Memory B cell (primary cell): ENCODE measurements at places on chromosomes 2 and 18.

GRCh38 chr18:35578481-35578880 is 3.1 kb upstream of the GALNT1 start:
- H3K36me3 ChIP-seq, result peaks cover 4% of the 10 kb centered on the region
- no peak overlapping the region for H3K4me3 ChIP-seq
- H3K4me1 ChIP-seq, result peaks cover 12% of the 10 kb centered on the region
- no peak overlapping the region for H3K27ac ChIP-seq
- H3K27me3 ChIP-seq, result no peaks in the 10 kb centered on the region

- H3K27me3 ChIP-seq, result peaks cover 5% of the 10 kb centered on the region
- DNase-seq, result no peak
- H3K4me3 ChIP-seq, result no peak overlapping the region
- H3K27ac ChIP-seq, result no peak overlapping the region
These were observed 182.7 kb downstream of the UXS1 start for GRCh38 chr2:106011380-106011779.

DNA sequence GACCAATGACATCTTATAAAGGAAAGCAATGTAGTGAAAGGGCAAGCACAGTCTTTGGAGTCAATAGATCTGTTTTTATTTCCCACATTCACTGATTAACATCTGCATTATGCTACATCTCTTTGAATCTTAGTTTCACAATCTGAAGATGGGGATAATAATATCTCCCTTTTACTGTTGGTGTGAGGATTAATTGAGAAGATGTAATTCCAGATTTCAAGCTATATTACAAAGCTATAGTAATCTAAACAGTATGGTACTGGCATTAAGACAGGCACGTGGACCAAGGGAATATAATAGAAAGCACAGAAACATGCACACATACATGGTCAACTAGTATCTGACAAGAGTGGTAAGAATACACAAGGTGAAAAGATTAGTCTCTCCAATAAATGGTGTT is 45.3 kb downstream of the SLC4A5 start:
- H3K27ac ChIP-seq, result peak overlapping the region; percentile 19
- peaks cover 3% of the 10 kb centered on the region for H3K4me1 ChIP-seq
- H3K36me3 ChIP-seq, result peaks cover 16% of the 10 kb centered on the region
- no peak for DNase-seq
- no peaks in the 10 kb centered on the region for H3K27me3 ChIP-seq

GRCh38 chr2:16012626-16013358 is 72.4 kb downstream of the MYCN start:
- no peaks in the 10 kb centered on the region for H3K36me3 ChIP-seq
- no peak overlapping the region for H3K27ac ChIP-seq
- DNase-seq, result no peak
- peaks cover 3% of the 10 kb centered on the region for H3K4me1 ChIP-seq
- no peak overlapping the region for H3K4me3 ChIP-seq
- H3K27me3 ChIP-seq, result peaks cover 12% of the 10 kb centered on the region

- H3K36me3 ChIP-seq, result no peaks in the 10 kb centered on the region
- peaks cover 1% of the 10 kb centered on the region for H3K27me3 ChIP-seq
These were observed 103.5 kb downstream of the DNER start for GRCh38 chr2:229610872-229611271.

- no peaks in the 10 kb centered on the region for H3K36me3 ChIP-seq
- DNase-seq, result no peak
- no peak overlapping the region for H3K27ac ChIP-seq
- H3K4me1 ChIP-seq, result no peaks in the 10 kb centered on the region
These were observed 363.4 kb upstream of the SOX11 start for GRCh38 chr2:5328826-5329225.

GRCh38 chr2:75199428-75200011 is at the start of gene TACR1:
TACR1 (minus strand) TSS chr2:75199520; CDS start chr2:75198934, 586 bp downstream.
- no peaks in the 10 kb centered on the region for H3K36me3 ChIP-seq
- peak within 1 kb of the TSS; percentile 83 for H3K4me3 ChIP-seq
- peak; percentile 60 for DNase-seq
- peaks cover 19% of the 10 kb centered on the region for H3K27me3 ChIP-seq

DNA sequence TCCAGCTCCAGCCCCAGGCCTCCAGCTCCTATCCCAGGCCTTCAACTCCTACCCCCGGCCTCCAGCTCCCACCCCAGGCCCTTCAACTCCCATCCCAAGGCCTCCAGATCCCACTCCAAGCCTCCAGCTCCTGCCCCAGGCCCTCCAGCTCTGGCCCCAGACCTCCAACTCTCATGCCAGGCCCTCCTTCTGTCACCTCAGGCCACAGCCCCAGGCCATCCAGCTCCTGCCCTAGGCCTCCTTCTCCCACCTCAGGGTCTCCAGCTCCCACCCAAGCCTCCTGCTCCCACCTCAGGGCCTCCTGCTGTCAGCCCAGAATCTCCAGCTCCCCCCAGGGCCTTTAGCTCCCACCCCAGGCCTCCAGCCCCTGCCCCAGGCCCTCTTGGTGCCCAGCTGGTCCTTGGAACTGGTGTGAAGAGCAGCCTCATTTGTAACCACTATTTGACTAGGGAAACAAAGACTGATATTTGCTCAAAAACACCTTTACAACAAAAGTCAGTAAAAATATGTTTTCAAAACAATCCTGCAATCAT is 67.8 kb upstream of the SALL3 start:
- no peak for DNase-seq
- no peak overlapping the region for H3K4me3 ChIP-seq
- peaks cover 2% of the 10 kb centered on the region for H3K36me3 ChIP-seq
- H3K27me3 ChIP-seq, result peaks cover 2% of the 10 kb centered on the region
- H3K4me1 ChIP-seq, result no peaks in the 10 kb centered on the region

DNA sequence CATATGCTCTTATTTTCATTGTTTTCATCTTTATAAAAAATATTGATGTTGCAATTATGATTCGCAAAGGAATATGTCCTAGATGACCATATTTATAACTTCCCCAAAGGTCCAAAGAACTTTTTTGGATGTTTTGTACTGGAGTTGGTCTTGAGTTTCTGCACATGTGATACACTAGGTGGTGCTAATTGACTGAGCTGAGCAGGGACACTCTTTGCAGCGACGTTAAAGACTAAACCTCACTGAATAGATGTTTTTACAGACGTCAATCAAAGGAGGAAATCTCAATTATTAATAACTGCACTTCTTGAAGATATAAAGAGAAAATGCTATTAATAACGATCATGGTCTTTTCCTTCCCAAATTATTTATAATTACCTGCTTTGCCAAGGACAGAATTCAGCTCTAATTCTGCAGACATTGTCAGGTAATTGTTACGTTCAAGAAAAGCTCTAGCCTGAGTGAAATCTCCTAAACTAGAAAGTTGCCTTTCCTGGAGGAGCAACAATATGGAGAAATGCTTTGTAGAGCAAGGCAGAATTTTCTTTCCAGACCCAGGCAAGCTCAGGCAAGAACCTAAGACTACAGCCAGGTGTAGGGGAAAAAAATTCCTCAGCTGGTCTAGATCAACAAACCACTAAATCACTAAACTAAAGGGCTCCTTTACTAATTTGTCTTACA is 119.3 kb upstream of the RBBP8 start:
- no peaks in the 10 kb centered on the region for H3K36me3 ChIP-seq
- peak; percentile 14 for DNase-seq
- H3K4me3 ChIP-seq, result no peak overlapping the region
- no peaks in the 10 kb centered on the region for H3K4me1 ChIP-seq
- H3K27me3 ChIP-seq, result peaks cover 3% of the 10 kb centered on the region
